Tibial artery (tissue), 4 donors: ENCODE measurements at places on chromosomes 6 and 20.

- DNase-seq: no peak
- no peak overlapping the region for H3K4me3 ChIP-seq
- H3K4me1 ChIP-seq: peaks cover 4% of the 10 kb centered on the region
Measured at GRCh38 chr6:161369339-161369738, 95.5 kb upstream of the AGPAT4 start.

GRCh38 chr6:22418714-22419113, 121.9 kb upstream of the PRL start:
- no peaks in the 10 kb centered on the region for H3K36me3 ChIP-seq
- H3K27me3 ChIP-seq: no peaks in the 10 kb centered on the region
- H3K27ac ChIP-seq: no peak overlapping the region

- H3K4me3 ChIP-seq: no peak overlapping the region
- H3K27ac ChIP-seq: no peak overlapping the region
- DNase-seq: no peak
- no peaks in the 10 kb centered on the region for H3K36me3 ChIP-seq
- no peaks in the 10 kb centered on the region for H3K27me3 ChIP-seq
- no peaks in the 10 kb centered on the region for H3K4me1 ChIP-seq
Measured at GRCh38 chr6:145694083-145694737, 41.1 kb downstream of the EPM2A start.

DNA sequence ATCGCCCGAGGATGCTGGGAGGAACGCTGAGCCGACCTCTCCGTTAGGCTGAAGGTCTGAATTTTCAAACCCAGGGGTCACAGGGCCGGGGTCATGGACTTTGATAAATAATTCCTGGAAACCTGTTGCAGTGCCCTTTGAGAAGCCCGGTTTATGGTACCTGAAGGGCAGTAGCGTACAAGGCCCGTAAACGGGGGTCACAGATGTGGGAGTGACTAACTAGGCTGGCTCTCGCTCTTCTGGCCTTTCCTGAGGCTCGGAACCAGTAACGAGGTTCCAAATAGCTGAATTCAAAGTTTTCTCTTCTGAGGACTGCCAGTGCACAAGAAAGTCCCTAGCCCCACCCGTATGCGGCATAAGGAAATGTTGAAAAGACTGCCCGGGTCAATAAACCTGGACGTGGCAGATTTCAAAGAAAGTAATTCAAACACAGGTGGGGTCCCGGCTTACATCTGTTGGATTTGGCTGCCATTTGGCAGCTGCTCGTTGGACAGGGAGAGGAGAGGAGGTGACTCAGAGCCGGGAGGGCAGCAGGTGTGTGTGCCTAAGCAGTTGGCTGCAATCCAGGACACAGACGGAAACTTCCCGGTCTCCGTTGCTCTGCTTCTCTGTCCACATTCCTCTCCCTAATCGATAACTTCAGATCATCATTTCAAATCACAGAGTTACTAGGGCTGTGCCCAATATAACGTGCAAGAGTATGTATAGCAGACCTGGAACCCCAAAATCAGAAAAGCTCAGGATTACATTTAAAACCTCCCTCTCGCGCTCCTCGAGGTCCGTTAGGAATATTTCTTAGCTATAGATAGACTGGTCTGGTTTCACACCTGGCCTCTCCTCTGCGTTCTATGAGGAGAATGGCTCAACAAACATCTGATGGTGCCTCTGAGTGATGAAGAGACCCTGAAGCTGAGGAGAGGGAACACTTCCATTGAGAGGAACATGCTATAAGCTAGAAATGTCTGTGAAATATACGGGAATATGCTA, 765 bp upstream of the GMDS start:
- H3K27me3 ChIP-seq: no peaks in the 10 kb centered on the region
- H3K4me3 ChIP-seq: peak overlapping the region; percentile 89
- H3K27ac ChIP-seq: peak overlapping the region; percentile 93
- DNase-seq: peak; percentile 34
- H3K36me3 ChIP-seq: no peaks in the 10 kb centered on the region

DNA sequence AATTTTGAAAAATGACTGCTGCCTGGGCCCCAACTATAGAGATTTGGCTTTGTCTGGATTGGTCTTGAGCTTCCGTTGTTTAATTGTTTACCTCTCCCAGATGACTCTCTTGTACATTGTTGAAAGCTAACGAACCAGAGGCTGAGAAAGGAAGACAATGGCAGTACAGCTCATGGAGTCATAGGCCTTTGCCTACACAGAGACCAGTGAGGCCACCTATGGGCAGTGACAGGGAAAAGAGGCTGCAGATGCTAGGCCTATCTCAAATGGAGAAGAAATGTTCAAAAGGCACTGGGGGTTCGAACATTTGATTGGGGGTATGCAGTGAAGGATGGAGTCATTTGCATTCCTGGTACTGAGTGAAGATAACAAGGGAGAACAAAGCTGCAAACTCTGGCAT, 29.1 kb downstream of the OPN5 start:
- no peaks in the 10 kb centered on the region for H3K4me1 ChIP-seq
- no peaks in the 10 kb centered on the region for H3K27me3 ChIP-seq
- no peak overlapping the region for H3K27ac ChIP-seq
- H3K36me3 ChIP-seq: no peaks in the 10 kb centered on the region

- no peaks in the 10 kb centered on the region for H3K4me1 ChIP-seq
- H3K27ac ChIP-seq: no peak overlapping the region
- no peaks in the 10 kb centered on the region for H3K36me3 ChIP-seq
- DNase-seq: no peak
- H3K27me3 ChIP-seq: no peaks in the 10 kb centered on the region
Measured at GRCh38 chr6:120899932-120900331, 434.3 kb downstream of the TBC1D32 start.

DNA sequence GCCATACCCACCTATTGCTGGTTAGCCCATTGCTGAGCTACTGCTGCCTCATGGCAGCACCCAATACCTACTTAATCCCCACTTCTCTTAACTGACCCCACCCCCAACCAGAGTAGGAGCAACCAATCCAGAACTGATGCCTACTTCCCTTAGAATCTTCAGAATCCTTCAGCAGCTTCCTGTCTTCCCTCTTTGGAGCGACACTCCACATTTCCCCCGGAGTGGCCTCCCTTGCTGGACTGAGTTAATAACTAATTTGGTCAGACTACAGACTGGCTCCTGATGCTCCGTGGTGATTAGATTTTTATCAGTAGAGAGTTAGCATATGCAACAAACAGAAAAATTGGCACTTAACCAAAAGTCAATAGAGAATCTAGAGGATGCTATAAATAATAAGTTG, 51.2 kb upstream of the UBR2 start:
- H3K27ac ChIP-seq: no peak overlapping the region
- no peak overlapping the region for H3K4me3 ChIP-seq
- H3K36me3 ChIP-seq: no peaks in the 10 kb centered on the region
- no peaks in the 10 kb centered on the region for H3K27me3 ChIP-seq

DNA sequence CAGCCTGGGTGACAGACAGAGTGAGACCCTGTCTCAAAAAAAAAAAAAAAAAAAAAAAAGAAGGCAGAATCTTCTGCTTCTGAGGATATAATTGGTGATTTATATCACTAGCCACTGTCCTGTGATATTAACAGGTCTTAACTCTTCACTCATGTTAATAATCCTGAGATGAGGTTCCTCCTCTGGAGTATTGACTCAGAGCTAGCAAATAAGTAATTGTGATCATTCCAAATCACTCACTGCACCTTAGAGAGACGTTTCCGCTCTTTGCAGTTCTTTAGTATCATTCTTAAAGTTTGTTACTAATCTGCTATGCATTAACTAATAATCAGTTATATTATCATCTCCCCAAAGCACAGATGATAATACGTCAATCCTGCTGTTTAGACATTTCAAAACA, 41.6 kb upstream of the NOX3 start:
- no peaks in the 10 kb centered on the region for H3K27me3 ChIP-seq
- no peak overlapping the region for H3K4me3 ChIP-seq
- no peak for DNase-seq
- no peaks in the 10 kb centered on the region for H3K36me3 ChIP-seq
- H3K27ac ChIP-seq: no peak overlapping the region

DNA sequence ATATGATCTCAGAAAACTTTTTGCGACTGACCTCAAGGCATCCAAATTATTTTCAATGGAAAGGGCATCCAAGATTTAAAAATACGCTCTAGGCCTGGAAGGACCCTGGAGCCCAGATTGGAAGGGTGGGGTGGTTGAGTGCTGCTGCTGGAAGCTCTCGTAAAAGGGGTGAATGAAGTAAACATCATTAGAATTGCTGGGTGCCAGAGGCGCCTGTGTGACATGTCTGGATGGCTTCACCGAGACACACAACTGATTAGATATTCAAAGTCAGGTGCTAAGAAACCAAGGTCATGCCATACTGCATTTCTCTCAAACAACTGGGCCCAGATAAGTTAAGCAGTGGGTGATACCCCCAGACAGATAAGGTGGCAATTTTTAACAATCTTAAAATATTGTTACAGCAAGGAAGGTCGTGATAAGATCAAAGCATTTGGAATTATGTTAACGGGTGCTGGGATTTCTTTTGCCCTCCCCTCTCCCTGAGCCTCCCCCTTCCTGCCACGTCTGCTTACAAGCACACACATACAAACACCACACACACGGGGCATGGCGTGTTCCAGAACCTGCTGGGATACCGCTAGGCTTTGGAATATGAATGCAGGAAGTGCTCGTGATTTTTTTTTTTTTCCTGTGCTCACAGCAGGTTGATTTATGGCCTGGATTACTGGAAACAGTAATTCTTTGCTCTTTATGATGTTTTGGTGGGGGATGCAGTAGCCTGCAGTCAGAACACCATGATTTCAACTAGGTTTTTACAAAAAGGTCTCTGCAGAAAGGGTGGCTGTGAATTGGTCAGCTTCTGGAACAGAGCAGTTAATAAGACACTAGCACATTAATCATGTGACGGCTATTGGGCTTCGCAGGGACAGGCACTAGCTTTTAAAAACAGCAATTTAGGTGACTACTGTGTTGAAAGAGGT, 551.2 kb downstream of the QKI start:
- no peak for DNase-seq
- H3K27ac ChIP-seq: no peak overlapping the region
- H3K36me3 ChIP-seq: no peaks in the 10 kb centered on the region
- H3K4me3 ChIP-seq: no peak overlapping the region
- H3K27me3 ChIP-seq: no peaks in the 10 kb centered on the region
- H3K4me1 ChIP-seq: no peaks in the 10 kb centered on the region

DNA sequence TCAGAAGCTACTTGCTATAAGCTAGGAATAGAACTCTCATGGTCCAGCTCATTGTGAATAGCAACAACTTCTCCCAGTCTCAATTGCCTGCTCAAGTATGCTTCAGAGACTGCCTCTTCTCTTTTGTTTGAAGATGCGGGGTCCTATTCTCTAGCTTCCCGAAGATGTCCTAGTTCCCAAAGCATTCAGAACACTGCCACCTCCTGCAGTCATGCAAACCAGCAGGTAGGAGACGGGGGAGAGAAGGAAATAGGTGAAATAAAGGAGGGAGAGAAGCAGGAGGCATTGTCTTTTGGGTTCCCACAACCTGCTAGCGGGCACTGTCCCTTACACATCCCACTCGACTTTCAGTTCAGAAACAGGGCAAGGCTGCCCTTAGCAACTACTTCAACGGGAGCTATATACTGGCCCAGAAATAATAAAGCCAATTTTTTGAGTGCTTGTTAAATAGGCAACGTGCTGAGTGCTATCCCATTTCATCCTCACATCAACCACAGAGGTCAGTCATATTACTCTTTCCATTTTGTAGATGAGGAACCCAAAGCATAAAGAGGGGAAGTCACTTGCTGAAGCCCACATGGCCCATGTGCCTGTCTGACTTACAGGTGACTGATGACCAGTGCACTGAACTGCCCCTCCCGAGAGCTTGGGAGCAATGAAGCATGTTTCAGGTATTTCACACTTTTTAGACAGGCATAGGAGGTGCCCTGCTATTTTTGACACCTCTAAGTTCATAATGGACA, 61.9 kb upstream of the ATXN1 start:
- no peaks in the 10 kb centered on the region for H3K4me1 ChIP-seq
- no peak for DNase-seq
- H3K27ac ChIP-seq: no peak overlapping the region
- H3K36me3 ChIP-seq: no peaks in the 10 kb centered on the region
- no peak overlapping the region for H3K4me3 ChIP-seq

GRCh38 chr6:109178921-109179320, 83.6 kb downstream of the CEP57L1 start:
- no peaks in the 10 kb centered on the region for H3K4me1 ChIP-seq
- no peak for DNase-seq
- H3K36me3 ChIP-seq: no peaks in the 10 kb centered on the region
- H3K27me3 ChIP-seq: no peaks in the 10 kb centered on the region
- no peak overlapping the region for H3K4me3 ChIP-seq

DNA sequence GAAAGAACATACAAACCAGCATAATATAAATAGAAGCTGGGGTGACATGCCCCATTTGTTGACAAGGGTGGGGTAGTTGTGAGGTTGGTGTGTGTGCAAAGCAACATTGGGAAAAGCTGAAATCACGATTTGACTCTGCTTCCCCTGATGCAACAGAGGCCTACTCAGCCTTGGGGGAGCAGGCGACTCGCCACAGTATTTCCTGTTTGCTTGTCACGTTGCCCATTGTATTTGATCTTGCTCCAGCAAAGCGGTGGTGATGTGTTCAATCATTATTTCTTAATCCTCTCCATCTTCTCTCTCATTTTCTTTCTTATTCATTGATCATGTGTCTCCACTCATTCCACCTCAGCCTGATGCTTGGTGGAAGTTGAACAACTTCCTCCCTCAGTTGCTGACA, 165.8 kb upstream of the CITED2 start:
- H3K27me3 ChIP-seq: no peaks in the 10 kb centered on the region
- H3K27ac ChIP-seq: peak overlapping the region; percentile 57
- H3K4me3 ChIP-seq: no peak overlapping the region
- peaks cover 21% of the 10 kb centered on the region for H3K4me1 ChIP-seq

- H3K4me1 ChIP-seq: peaks cover 15% of the 10 kb centered on the region
- H3K27ac ChIP-seq: peak overlapping the region; percentile 71
- DNase-seq: no peak
- H3K27me3 ChIP-seq: no peaks in the 10 kb centered on the region
- no peaks in the 10 kb centered on the region for H3K36me3 ChIP-seq
- H3K4me3 ChIP-seq: no peak overlapping the region
Measured at GRCh38 chr6:26432627-26433201, 7.6 kb upstream of the BTN3A3 start.

- H3K4me3 ChIP-seq: no peak overlapping the region
- DNase-seq: no peak
- H3K4me1 ChIP-seq: no peaks in the 10 kb centered on the region
- peaks cover 19% of the 10 kb centered on the region for H3K36me3 ChIP-seq
Measured at GRCh38 chr20:25484911-25485511, 77.5 kb downstream of the GINS1 start.
